Hindlimb muscle (tissue), 1 donor: ENCODE measurements at places on chromosomes 12 and 14. TPM values are rescaled to one million over a fixed set of nuclear protein-coding genes. Genes with fewer than 3 reads are reported as not detected.
A peak's percentile ranks its signal among the peaks of the same experiment; 100 is the strongest.

DNA sequence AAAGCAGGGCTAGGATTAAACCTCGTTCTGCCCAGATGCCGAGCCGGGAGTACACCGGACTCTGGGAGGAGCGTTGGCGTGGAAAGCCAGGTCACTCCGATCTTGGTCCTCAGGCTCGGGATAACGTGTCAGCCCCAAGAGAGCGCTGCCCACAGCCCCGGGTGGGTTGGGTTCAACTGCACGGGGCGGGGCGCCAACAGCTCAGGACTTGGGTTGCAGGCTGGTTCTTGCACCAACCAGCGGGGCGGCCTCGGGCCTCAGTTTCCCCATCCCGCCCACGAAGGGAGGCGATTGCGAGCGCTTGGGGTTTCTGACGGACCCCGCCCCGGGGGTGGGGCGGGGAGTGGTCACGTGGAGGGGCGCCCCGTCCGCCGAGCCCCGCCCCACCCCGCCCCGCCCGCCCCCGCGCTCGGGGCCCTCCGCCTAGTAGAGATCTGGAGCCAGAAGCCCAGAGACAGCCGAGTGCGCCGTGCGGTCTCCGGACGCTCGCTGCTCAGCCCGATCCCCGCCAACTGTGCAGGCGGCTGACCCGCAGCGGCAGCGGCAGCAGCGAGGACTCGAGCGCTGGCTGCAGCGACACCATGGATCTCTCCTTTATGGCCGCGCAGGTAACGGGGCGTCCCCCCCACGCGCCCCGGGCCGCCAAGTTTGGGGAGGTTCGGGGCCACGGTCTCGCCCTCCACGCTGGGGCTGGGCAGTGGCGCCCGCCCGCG lies at the start of gene C14orf132:
C14orf132 (plus strand) TSS at position 443 of the 713 bp plus-strand sequence; CDS start at position 582, 139 bp downstream.
- DNase-seq, result peak; percentile 45

DNA sequence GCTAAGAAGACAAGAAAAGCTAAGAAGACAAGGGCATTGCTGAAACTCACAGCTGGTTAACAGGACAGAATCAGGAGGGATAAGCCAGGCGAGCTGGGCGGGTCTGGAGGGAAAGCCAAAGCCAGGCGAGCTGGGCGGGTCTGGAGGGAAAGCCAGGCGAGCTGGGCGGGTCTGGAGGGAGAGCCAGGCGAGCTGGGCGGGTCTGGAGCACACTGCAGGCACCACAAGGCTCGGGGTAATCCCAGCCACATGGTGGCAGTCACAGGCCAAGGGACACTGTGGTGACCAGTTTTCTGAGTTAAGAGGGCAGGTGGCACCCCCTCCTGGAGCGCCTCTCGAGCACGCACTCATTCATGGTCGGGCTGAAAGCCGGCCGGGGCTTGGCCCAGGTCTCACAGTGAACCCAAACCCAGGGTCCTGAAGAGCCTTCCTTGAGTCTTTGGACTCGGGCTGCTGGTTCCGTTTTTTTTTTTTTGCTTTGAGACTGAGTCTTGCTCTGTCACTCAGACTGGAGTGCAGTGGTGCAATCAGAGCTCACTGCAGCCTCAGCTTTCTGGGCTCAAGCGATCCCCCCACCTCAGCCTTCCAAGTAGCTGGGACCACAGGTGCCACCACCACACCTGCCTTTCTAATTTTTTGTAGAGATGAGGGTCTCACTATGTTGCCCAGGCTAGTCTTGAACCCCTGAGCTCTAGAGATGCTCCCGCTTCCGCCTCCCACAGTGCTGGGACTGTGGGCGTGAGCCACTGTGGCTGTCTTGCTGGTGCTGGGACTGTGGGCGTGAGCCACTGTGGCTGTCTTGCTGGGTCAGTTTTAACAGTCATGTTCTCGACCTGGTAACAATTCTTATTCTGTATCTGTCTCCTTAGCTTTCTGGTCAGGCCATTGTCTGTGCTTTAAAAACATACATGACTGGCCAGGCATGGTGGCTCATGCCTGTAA lies 40.2 kb downstream of the HSP90AA1 start:
- peak; percentile 84 for DNase-seq

DNA sequence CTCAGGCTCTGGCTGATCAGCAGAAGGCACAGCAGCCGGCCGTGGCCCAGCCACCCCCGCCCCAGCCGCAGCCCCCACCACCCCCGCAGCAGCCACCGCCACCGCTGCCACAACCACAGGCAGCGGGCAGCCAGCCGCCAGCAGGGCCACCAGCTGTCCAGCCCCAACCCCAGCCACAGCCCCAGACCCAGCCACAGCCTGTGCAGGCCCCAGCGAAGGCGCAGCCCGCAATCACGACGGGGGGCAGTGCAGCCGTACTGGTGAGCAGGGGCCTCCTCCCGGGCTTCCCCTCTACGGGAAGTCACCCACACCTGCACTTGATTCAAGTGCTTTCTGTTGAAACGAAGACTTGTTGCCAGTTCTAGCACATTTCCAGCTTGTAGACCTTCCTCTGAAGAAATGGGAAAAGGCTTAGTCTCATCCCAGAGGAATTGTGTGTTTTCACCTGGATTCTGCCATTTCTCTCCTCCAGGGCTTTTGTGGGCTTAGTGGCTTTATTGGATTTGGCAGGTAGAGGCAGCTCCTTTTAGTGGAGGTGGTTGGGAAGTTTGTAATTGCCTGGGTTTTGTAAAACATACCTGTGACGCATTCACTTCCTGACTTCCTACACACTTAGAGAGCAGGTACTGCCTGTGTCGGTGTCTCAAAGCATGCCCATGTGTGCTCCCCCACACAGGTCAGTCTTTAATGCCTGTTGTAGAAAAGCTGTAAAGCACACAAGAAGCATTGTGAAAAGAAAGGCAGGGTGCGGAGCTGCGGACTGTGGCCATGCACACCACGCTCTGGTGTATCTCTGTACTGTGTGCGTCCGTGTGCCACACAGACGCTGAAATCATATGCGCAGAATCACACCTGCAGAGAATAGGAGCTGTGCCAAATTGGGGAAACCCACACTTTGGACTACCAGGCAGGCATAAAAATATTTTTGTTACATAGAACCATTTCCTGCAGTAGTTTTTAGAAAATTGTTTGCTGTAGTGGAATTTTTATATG lies 90.5 kb downstream of the DDX51 start:
- DNase-seq, result no peak

GRCh38 chr14:86654558-86655184 lies 1124.7 kb downstream of the FLRT2 start:
- DNase-seq, result no peak

DNA sequence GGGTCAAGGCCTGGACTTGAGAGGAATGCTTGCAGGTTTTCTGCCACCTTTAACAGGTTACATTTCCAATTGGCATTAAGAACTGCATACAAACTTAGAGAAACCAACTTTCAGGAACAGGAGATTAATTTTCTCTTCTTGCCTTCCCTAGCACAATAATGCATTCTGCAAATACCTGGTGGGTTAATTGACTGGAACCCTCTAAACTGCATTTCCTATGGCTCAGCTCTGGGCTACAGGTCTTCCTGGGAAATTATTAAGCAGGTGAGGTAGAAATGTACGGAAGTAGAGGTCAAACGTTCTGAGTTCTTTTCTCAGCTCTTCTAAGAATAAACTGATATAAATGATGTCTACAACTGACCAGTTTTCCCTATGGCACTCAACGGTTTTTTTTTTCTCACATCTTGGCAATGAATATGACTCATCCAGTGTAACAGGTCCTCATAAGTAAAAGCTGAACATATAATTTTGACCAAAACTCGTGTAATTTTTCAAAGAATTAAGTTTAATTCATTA lies 144.9 kb upstream of the PELI2 start:
- DNase-seq, result no peak

FAM186B gene
- polyA plus RNA-seq, result 2.7 TPM
